Breast epithelium (tissue), 4 donors: ENCODE measurements at places on chromosomes 12 and 14.

- DNase-seq: no peak
Measured at GRCh38 chr12:118821386-118821925, 159.9 kb upstream of the SRRM4 start.

DNA sequence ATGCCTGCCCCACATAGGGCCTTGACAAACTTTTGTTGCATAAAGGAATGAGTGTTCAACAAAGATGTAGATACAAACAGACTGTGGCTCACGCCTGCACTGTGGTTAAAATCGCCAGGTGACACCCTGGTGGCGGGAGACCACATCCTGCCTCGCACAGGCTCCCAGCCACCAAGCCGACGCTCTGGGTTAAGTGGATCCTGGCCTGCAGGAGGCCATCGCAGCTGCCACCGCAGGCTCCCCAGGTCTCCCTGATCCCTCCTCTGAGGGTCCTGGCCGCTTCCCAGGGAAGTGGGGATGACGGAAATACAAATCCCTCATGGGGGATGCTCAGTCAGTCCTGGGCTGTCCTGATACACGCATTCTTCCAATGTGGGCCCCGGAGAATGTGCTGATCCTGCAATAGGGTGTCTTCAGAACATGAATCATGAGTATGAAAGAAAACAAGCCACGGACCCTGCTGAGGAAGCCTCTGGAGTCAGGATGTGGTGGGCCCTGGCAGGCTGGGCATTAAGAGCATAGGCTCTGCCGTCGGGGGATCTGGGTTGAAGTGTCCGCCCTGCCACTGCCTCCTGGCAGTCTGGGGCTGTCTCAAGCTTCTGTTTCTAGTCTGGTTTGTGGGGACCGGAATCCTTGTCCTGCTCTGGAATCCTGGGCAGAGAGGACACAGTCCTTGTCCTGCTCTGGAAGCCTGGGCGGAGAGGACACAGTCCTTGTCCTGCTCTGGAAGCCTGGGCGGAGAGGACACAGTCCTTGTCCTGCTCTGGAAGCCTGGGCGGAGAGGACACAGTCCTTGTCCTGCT lies 53.5 kb upstream of the BEGAIN start:
- no peak for DNase-seq

DNA sequence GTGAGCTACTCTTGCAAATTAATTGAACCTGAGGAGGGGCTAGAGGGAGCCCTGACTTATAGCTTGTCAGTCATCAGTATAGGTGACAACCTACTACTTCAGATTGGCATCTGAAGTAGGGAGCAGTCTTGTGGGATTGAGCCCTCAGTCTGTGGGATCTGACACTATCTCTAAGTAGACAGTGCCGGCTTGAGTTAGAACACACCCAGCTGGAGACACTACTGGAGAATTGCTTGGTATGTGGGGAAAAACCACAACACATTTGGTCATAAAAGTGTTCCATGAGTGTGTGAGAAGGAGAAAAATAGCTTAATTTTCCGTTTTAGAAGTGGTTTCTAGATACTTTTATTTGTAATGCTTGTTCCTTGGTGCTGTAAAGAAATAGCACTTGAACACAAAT lies 30.5 kb upstream of the DDHD1 start:
- no peak for DNase-seq

GRCh38 chr12:40711121-40711520 lies 18.9 kb downstream of the CNTN1 start:
- no peak for DNase-seq

DNA sequence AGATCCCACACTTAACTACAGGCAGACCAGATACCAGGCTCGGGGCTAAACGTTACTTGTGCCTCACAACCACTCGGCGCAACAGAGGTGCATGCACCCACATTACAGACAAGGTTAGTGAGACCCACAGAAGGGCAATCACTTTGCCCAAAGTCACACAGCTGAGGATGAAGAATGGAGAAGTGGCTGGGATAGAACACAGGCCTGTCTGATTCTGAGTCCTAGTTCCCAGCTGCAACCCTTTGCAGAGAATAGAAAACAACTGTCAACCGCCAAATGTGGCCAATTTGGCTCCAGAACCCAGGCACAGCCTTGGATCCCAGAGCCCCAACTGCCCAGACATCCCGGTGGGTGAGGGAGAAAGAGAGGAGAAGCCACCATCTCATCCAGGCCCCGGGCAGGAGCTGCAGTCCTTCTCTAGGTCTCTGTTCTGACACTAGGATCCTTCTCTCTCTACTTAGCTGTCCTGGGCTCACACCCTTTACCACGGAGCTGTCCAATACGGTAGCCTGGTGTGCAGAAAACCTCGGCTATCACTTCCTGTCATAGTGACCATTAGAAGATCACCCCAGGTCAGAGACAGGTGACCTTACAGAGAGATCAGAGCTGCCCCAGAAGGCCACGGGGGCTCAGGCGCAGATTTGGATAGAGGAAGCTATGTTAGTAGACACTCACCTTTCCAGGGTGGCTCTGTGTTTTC lies 59.1 kb downstream of the FAM222A start:
- no peak for DNase-seq

GRCh38 chr14:59727073-59727661 lies 143.4 kb downstream of the RTN1 start:
- no peak for DNase-seq

GRCh38 chr12:46693034-46693433 lies 132.8 kb downstream of the SLC38A4 start:
- no peak for DNase-seq

- no peak for DNase-seq
Measured at GRCh38 chr12:105425254-105426174, 95.0 kb downstream of the C12orf75 start.
